Cardiac fibroblast (primary cell): ENCODE measurements at places on chromosomes 7 and 10.
A peak's percentile ranks its signal among the peaks of the same experiment; 100 is the strongest.

DNA sequence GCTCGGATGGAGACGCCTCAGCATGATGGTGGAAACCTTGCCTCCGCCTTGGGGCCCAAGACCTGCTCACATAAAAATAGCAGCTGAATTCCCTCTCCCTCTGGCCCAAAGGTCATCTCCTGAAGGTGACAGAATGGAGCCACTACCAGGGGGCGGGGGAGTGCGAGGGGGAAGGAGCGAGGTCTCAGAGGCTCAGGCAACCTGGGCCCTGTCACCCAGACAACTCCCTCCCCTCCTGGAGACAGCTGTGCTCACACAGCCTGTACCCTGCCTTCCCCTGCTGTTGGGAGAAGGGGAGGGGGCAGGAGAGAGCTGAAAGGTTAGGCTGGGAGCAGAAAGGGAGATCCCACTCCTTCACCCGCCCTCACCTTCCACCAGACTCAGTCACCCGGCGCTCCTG is 173.0 kb upstream of the RHEB start:
- DNase-seq, result no peak

- no peak for DNase-seq
These were observed 21.1 kb upstream of the PCBD1 start for GRCh38 chr10:70909326-70909935.

GRCh38 chr7:7673240-7673550 is 32.6 kb downstream of the UMAD1 start:
- no peak for DNase-seq

GRCh38 chr7:140223515-140224221 is 46.9 kb upstream of the KDM7A start:
- DNase-seq, result no peak

DNA sequence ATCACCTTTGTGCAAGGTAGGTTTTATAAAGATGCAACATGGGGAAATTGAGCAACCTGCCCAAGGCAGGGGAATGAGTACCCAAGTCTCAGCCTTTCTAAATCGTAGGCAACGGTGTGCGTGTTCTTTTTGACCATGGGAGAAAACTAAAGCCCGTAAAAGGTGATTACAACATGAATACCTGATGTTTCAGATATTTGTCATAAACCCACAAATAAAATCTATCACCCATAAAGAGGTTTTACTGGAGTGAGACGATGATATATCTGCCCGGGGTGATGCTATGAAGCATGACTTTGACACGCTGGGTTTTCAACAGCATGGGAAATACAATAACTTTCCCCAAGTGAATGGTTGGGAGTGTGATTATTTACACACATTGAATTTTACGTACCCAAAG is 406.3 kb upstream of the KLF6 start:
- DNase-seq, result no peak

- DNase-seq, result no peak
These were observed 209.1 kb upstream of the MTPN start for GRCh38 chr7:136186281-136186680.

DNA sequence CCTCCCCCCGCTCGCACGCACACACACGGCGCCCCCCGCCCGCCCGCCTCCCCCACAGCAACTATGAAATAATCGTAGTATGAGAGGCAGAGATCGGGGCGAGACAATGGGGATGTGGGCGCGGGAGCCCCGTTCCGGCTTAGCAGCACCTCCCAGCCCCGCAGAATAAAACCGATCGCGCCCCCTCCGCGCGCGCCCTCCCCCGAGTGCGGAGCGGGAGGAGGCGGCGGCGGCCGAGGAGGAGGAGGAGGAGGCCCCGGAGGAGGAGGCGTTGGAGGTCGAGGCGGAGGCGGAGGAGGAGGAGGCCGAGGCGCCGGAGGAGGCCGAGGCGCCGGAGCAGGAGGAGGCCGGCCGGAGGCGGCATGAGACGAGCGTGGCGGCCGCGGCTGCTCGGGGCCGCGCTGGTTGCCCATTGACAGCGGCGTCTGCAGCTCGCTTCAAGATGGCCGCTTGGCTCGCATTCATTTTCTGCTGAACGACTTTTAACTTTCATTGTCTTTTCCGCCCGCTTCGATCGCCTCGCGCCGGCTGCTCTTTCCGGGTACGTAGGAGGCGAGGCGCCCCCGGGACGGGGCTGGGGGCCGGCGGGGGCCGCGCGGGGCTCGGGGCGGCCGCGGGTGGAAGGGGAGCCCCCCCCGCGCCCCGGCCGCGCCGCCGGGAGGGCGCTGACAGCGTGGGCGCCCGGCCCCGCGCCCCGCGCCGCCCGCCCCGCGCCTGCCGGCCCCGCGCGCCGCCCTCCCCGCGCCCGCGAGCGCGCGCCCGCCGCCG is 441 bp downstream of the BMI1 start:
- DNase-seq, result peak; percentile 76

- DNase-seq, result peak; percentile 23
These were observed 5.9 kb downstream of the STAM start for GRCh38 chr10:17649836-17650235.

- peak; percentile 13 for DNase-seq
These were observed 63.5 kb downstream of the RABGEF1 start for GRCh38 chr7:66804001-66804400.

- DNase-seq, result peak; percentile 37
These were observed 45.0 kb downstream of the ZCCHC24 start for GRCh38 chr10:79400146-79401004.

DNA sequence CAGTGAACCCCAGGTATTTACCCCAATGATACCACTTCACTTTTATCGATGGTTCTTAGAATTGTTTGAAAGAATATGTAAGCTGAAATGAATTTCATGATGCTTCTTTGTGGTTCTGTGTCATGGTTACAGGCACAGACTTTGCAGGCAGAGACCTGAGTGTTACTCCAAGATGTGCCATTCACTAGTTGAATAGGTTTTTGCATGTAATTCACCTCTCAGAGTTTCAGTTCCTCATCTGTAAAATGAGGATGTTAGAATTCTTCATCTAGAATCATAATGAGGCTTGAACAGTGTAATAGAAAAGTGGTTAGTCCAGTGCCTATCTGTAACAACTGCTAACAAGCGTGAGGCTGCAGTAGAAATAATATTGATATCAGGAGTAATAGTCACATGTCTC is 54.6 kb downstream of the VSTM2A start:
- no peak for DNase-seq

DNA sequence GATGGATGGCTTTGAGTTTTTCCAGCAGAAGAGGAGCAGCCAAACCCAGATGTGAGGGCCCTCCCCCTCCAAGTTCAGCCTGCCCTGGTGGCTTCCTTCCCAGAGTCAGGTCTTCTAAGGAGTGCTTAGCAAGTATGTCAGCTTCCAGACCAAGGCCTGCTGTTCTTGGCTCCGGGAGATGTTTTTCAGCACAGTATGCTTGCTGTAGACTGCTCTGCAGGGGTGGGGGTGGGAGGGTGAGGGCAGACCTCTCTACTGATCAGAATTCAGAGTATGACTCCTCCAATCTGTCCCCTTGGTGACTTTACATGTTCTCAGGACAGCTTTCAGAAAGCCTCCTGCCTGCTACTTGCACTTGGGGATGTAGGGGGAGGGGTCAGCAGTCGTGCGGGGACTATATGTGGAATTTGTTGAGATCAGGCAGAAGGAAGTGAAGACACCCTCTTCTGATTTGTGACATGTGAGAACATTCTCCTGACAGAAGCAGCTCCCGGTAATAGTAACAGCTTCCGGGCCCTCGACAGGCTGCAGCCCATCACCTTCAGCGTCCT is 516.4 kb upstream of the ZMIZ1 start:
- DNase-seq, result no peak

DNA sequence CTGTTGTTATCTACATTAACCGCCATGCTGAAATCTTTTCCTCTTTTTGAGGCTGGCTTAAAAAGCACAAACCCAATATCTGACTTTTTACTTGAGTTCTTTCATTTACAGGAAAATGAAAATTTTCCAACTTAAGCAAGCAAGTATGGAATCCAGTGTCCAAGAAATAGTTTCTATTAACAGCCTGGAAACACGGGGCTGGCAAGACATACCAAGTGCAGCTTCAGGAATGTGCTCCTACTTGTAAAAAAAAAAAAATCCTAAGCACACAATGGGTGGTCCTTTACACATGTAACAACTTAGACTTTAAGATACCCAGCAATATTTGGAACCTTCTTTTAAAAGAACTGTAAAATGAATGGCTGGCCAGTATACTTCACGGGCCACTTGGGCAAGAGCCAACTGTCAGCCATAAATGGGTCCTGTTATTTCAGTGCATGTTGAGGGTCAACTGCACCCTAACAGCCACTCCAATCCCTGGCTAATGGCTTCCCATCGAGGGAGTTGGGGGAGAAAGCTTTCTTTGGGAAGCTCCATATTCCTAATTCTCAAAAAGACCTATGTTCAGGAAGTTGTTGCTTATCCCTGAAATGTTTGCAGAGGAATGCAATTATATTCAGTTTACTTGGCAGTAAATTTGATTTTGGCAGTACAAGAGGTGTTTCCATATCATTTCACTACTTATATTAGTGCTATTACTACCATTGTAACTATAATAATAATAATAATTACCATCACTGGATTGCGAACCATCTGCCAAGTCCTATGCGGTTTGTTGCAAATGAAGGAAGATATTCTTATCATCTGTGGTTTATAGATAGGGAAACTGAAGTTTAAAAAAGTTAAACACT is 236.4 kb upstream of the TMEM72 start:
- peak; percentile 76 for DNase-seq

- no peak for DNase-seq
These were observed 75.6 kb upstream of the MGMT start for GRCh38 chr10:129391464-129391863.

GRCh38 chr7:47944536-47945260 is 3.6 kb downstream of the PKD1L1 start:
- DNase-seq, result no peak
